Nucleus accumbens (tissue), 56 donors: ENCODE measurements at places on chromosomes 6 and 20.

GRCh38 chr20:34970846-34971560 lies 15.3 kb downstream of the MYH7B start:
- no peak for DNase-seq

DNA sequence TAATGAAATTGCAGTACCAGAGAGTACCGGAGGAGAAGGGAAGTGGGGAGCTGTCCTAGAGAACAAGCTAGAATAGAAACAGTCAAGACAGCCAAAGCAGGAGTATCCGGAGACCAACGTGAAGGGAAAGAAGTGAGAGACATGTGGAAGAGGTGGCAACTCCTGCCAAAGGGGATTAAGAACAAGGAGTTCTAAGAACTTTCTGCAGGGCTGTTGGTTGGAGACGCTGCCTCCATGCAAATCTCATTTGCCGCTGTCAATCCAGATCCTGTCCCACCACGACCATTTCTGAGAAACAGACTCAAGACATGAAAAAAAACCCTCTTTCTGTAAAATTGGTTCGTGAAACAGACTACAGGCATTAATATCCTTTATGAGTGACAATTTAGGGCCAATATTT lies 595.7 kb downstream of the PTPRT start:
- DNase-seq: no peak

DNA sequence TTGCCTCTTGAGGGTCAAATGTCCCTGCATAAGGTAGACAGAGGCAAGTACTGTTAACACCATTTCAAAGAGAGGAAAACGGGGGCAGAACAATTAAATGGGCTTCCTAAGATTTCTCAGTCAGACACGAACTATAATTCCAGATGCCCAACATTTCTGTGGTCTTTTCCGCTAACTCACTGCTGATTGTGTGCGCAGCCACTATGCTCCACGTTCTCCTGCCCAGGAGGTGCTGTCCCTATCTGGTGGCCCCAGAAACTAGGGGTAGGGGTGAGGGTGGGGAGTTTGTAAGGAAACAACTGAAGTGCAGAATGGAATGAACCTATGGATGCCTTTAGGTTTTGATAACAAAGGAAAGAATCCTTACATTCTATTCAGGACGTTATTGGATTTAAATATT lies 86.1 kb upstream of the BACH2 start:
- DNase-seq: no peak

GRCh38 chr20:52004715-52005114 lies 186.9 kb downstream of the ZFP64 start:
- no peak for DNase-seq

- no peak for DNase-seq
Measured at GRCh38 chr6:20652299-20653084, 118.2 kb downstream of the CDKAL1 start.

DNA sequence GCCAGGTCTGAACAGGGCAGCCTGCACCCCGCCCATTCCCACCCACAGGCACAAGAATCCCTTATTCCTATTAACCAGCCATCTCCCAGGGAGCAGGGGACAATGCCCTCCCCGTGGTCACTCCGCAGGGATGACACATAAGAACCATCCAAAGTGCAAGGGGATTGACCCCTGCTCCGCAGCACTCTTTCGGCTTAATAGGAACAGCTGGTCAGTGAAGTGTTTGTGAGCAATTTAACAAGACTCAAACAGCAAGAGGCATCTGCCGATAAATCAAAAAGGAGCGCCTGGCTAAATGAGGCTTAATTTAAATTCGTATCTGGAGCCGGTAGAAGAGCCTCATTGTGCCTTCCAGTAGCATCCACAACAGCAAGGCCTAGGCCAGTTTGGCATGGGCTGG lies 389.4 kb downstream of the RNGTT start:
- no peak for DNase-seq

- peak; percentile 44 for DNase-seq
Measured at GRCh38 chr6:28863604-28864325, 60.0 kb downstream of the TRIM27 start.

GRCh38 chr6:30928677-30929076 lies 3.3 kb downstream of the SFTA2 start:
- no peak for DNase-seq

- no peak for DNase-seq
Measured at GRCh38 chr6:101544286-101544685, 150.8 kb downstream of the GRIK2 start.

DNA sequence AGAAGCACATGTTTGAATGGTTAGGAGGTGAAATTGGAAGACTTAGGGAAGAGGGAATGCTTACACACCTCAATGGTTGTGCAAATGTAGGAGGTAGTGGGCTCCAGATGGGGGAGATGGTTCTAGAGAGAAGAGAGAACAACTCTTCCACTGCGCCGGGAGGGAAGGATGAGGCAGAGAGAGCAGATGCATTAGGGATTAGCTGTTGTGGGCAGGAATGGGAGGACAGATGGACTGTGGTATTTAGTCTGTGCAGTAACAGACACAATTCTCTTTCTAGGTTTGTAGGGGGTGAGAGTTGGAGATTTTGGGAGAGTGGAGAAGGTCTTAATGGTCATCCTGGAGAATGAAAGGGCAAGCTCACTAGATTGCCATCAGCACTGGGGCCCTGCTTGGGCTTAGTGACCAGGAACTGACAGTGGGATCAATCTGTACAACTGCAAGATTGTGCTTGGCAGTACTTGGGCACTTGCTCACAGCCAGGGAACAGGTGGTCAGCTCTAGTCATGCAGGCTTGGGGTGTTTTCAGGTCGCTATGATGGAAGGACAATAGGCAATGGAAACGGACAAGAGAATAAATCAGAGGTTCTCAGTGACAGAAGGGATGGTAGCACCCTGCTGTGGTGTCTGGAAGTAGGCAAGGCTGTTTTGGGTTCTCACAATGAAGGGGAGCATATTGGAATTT lies 182.0 kb upstream of the MYLIP start:
- no peak for DNase-seq

GRCh38 chr6:148720897-148721296 lies 25.9 kb upstream of the UST start:
- DNase-seq: no peak

- DNase-seq: no peak
Measured at GRCh38 chr6:55886185-55886836, 10.9 kb upstream of the BMP5 start.

DNA sequence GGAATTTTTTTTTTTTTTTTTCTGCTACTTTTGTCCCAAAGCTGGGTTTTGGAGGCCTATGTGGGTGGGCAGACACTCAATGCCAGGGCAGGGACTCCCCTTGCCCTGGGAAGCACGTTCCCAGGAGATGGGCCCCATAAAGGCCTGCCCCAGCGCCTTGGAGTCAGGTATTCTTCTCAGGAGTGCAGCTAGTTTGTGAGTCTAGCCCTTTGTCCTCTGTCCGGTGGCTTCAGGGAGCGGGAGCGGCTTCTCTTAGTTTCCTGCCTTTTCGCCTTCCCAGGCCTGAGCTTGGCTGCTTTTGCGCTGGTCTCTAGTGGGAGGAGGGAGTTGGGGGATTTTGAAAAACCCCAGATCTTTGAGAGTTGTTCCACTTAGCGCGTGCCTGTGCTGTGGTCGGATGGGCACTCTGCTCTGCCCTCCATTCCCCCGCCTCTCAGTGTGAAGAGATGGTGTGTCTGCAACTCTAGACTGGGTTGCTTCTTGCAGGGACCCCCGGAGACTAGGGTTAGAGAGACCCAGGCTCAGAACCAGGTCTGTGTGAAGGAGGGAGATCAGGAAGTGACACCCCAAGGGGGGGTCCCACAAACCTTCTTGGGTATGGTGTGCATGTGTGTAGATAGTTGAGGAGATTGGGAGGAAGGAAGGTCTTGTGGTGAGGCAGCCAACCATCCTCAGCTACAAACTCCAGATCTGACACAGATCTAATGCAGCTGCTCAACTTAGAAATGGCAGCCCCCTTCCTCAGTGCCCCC lies 1.3 kb downstream of the PLCG1 start:
- no peak for DNase-seq

DNA sequence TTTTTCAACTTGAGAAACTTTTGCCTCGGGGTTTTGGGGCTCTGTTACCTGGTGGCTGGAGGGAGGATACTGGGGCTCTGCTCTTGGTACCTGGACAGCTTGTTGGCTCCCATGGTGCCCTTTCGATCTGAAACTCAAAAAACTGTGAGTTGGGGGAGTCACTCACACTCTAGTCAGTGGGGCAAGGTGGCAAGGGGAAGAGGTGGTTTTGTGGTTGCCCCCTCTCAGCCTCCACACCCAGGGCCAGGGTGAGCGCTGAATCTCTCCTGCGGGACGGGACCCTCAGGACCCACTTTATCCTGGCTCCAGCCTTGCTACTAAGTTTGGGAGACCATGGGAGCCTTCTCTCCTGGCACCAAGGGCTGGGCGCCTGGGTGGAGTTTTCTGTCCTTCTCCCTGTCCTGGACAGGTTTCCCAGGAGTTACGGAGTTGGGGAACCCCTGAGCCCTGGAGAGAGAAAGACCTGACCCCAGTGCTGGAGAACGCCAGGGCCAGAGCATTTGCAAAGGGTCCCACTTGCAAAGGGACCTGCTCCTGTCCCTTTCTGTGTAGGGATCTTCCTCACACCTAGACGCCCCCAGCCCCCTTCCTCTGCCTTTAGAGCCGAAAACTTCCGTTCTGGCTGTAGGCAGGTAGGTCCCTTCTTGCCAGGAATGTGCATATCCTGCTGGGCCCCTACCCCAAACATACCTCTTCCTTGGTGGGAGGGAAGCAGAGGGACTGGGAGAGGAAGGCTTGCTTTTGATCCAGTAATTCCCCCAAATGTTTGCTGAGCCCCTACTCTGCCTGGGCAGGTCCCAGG lies 2.9 kb downstream of the FOXP4 start:
- no peak for DNase-seq

DNA sequence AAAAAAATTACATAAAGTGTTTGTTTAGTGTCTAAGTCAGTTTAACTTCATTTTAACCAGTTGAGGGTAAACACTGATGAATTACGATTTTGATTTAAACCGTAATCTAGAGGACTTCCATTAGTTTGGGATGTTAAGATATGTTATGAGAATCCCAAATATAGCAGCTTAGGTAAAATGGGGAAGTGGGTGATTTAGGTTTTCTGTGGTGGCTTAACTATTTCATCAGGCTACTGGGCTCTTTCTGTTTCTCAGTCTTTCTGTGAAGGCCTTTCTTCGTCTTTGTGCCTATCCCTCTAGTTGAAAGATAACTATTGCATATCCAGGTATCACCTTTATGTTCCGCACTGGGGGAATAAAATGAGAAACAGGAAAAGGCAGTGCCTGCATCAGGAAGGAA lies 27.9 kb downstream of the CENPW start:
- no peak for DNase-seq

DNA sequence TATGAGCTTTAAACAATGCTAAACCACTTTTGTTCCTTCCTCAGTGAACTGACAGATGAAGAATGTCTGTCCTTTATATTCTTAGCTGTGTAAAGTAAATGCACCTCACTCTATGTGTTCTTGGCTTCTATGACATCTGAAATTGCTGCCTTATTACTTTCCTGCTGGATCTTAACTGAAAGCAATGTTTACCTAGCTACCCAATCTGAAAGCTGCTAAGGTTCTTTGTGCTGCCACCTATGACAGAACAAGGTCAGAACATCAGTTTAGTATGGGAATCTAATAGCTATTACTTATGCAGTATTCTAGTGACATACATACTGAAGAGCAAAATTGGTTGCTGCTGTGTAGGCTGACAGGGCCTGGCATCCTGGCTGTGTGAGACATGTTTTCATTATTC lies 444.1 kb downstream of the KHDRBS2 start:
- DNase-seq: no peak

DNA sequence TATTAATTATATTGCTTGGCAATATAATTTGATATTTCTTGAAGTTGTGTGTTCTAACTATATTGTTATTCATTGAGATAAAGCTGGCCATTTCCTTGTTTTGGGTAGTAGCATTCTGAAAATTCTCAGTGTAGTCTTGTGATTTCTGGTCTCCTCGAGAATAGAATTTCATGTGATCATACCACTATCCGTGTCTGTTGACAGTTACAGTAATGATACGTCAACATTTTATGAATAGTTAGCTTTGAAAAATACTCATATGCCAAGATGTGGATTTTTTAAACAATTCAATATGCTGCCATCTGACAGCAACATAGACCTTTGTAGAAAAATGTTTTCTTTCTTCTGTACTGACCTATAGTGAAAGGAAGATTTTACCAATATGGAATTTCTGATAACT lies 723.7 kb upstream of the SLC35B3 start:
- no peak for DNase-seq

DNA sequence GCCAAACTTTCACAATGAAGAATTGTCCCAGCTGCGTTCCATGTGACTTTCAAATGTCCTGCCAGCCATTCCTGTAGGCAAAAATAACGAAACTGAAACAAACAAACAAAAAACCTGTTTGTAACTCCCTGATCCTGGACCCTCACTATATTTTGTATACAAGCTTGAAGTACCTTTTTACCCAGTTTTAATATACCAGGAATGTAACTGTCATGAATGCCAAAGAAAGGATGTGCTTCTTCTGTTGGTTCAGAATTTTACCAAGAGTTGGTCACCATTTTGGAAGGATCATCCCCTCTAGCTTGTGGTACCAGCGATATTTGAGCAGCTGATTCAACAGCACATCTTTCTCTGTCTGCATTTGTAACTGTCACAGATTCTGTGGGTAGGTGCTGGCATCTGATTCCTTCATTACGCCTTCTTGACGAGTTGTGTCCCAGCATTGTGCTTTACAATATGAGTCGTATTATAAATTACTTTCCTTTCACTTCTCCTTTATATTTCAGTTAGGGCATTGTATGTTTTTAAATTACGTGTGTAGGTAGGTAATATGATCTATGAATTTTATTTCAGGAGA lies 93.9 kb downstream of the DLGAP4 start:
- no peak for DNase-seq
